Retina (tissue), 1 donor: ENCODE measurements at places on chromosomes 5 and 9.

- no peak for DNase-seq
Measured at GRCh38 chr5:96146675-96147074, 185.0 kb upstream of the ELL2 start.

DNA sequence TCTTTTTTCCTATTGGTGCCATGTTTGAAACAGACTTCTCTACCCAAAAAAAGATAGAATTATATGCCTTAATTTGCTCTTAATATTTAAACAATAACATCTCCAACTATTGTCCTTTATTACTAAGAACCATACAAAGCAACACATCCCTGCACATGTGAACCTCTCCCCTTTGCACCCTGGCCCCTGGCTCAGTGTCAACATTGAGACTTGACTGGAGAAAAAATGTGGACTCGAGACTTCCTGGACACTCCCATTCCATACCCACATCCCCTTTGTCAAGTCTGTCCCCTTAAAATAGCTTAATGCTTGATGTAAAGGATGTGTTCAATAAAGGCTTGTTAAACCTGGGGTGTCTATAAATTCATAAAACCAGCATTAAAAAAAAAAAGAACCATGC is 53.2 kb downstream of the TTC39B start:
- no peak for DNase-seq

- DNase-seq, result no peak
Measured at GRCh38 chr9:70147651-70148050, 104.0 kb downstream of the MAMDC2 start.

DNA sequence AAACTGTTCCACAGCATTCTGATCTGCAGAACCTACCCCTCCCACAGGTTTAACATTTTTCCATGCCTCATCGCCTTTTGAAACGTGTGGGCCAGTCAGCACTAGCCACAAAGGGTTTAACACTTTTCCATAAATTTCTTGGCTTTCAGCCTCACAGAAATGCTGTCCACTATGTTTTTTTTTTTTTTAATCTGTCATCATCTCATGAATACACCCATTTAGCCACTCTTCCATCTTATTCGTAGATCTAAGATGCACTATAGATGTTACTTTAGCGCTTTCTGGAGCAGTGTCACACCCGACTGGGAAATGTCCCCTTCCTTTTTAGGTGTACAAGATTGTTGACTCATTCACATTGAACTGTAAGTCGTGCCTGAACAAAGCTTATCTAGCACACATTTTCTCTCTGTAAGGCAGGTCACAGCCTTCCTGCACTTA is 62.3 kb downstream of the GCNT1 start:
- DNase-seq, result no peak

GRCh38 chr5:170397059-170397458 is 7.9 kb upstream of the KCNMB1 start:
- no peak for DNase-seq

DNA sequence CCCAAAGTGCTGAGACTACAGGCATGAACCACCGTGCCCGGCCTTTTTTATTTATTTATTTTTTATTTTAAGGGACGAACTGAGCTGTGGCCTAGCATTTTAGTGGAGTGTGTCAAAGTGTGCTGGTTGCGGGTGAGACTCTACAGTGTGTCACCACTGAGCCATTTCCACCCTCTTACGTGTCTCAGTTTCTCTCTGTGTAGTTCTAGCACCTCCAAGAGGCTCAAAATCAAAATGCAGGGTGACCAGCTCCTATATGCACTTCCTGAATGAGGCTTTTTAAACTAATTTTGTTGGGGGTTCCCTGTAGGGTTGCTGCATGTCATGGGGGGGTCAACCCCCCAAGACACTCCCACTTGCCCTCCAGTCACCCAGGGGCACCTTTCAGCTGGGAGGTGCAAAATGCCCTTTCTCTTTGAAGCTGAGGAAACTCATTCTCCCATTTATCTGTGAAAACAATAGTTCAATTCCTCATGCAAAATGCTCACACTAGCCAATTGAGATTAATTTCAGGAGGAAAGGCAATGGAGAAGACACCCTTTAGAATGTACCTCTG is 69.3 kb downstream of the COL15A1 start:
- DNase-seq, result no peak

DNA sequence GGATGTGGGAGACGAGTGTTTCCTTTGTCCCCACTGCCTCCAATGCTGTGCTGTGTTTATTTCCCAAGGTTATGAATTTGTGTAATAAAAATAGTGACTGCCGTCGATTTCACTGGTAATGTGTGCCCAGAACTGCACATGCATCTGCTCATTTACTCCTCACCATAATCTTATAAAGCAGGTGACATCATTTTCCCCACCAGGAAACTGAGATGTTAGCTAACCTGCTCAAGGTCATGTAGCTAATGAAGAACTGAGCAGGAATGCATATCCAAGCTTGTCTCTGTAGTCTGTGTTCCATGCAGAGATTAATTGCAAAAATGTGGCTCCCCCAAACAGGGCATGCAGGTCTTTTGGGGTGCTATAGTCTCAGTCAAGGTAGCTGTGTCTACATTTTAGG is 224.4 kb downstream of the TENT4A start:
- no peak for DNase-seq

GRCh38 chr5:137414112-137414755 is 84.9 kb downstream of the SPOCK1 start:
- DNase-seq, result no peak

- DNase-seq, result no peak
Measured at GRCh38 chr5:59300930-59301329, 592.6 kb downstream of the PDE4D start.

DNA sequence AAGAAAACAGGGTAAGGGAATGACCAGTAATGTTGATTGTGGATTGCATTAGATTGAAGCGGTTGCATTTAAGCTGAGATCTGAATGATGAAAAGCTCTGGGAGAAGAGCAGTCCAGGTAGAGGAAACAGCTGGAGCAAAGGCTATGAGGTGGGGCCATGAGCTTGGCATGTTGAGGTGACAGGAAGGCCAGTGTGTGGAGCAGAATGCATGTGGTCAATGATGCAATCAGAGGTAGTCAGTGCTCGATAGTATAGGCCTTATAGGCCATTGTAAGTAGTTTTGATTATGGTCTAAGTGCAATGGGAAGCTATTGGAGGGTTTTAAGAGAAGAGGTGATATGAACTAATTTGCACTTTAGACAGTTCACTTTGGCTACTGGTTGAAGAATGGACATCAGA is 270.4 kb downstream of the ARHGAP26 start:
- DNase-seq, result no peak

DNA sequence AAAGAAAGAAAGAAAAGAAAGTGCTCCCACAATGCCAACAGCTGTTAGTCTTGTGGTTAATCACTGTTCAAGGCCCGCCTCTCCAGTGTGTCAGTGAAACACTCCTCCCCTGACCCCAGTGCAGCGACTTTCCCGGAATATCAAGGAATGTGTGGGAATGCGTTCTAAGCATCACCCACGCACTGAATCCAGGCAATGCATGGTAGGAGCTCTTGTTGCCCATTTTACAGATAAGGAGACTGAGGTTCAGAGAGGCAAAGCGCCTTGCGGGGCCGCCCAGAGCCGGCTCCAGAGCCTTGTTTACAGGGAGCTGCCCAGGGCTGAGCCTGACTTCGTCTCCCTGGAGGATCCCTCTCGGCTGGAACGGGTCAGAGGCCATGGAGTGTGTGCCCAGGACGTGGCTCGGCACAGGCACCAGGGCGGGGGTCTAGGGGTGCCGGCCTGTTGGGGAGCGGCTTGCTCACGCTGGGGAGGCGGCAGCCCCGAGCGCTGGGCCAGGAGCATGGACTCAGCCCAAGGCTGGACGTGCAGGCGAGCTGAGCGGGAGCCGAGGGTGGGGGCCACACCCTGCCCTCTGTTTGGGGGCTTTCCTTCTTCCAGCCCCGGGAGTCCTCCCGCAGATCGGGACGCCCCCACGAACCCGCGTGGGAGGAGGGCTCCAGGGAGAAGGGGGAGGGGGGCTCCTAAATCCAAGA is 823 bp downstream of the ST6GALNAC6 start:
- peak; percentile 73 for DNase-seq

GRCh38 chr9:106716820-106717219 is 146.1 kb upstream of the ZNF462 start:
- DNase-seq, result no peak

DNA sequence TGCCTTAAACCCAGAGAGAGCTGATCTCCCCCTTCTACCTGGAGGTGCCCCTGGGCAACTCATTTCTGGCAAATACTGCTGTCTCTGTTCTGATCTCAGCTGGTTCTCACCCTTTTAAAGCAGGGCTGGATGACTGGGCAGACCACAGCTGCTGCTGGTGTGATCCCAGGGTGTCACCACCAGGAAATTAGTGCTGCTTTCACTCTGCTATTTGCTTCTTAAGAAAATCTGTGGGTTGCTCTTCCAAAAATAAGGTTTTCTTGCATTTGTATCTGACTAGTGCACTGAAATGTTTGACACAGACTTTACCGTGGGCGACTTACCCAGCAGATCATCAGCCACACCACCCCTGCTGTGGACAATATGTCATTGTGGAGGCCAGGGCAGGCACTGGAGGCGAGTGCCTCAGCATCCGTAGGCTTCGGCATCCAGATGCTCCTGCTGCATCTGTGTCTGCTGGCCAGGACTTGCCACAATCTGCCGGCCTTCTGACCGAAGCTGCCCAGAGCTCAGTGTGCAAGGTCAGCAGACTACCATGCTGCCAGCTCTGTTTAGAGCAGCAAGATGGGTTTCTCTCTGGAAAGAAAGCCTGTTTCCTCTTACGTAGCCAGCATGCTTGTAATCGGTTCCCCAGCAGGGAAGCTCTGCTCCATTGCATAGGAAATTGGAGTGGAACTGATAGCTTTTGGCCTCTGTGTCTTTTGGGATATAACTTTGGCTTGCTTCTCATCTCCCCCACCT is 13.6 kb downstream of the ARHGAP26 start:
- peak; percentile 72 for DNase-seq

- no peak for DNase-seq
Measured at GRCh38 chr9:80127920-80128319, 556.2 kb downstream of the TLE4 start.

DNA sequence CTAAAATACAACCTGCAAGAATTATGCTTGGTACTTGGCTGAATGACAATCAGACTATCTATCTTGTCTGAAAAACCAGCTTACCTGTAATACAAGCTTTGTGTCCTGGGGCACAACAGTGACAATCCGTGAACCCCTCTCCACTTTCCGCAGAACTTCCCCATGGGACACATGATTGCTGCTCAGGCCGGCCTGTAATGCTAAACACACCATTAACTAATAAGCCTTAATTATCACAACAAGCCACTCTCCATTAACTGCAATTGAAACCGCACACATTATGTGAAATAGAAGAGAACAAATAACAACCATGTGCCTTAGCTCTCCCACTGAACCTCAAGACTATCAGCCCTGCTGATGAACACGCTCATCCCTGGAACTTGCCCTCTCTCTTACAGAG is 33.7 kb downstream of the ELP1 start:
- DNase-seq, result no peak
